ENCODE measurements at places on chromosomes 7 and 10. TPM values are rescaled to one million over a fixed set of nuclear protein-coding genes. Genes with fewer than 3 reads are reported as not detected.

Gene IQUB
- polyA plus RNA-seq = 0.37 TPM

DNA sequence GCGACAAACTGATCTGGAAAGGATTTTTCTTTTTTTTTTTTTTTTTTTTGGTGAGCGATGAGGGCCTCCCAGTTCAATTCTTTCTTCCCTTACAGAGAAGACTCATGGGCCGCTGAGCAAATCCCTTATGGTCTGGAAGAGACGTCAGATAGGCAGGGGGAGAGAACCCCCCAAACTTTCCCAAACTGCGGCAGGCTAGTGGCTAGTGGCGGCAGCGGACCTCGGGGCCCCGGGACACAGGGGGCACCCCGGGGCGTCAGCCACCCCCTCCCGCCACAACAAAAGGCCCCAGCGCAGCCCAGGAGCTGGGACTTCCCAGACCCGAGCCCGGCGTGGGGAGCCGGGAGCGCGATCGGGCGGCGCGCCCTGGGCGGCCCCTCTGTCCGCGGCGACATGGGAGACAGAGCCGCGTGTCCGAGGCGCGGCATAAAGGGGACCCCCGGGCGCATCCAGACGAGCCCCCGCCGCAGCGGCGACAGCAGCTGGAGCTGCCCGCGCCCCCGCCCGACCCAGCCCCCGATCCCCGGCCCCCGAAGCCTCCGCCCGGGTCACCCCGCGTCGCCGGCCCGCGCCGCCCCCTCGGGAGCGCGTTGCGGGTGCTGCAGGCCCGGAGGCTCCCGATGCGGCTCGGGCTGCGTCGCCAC lies 755 bp downstream of the FAM171A1 start:
- DNase-seq = no peak

- DNase-seq = no peak
These were observed 5.2 kb upstream of the SAR1A start for GRCh38 chr10:70175516-70175915.

DNA sequence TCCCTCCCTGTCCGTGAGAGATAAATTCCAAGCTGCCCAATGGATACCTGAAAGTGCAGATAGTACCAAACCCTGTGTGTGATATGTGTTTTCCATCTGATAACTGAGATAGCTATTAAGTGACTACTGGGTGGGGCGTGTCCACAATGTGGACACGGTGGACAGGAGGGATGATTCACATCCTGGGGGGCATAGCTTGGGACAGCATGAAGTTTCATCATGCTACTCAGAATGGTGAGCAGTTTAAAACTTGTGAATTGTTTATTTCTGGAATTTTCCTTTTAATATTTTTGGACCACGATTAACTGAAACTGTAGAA lies 158.6 kb downstream of the CREB5 start:
- no peak for DNase-seq

Gene FAM180A
- polyA plus RNA-seq = not detected

GRCh38 chr10:4181621-4182049 lies 396.6 kb upstream of the KLF6 start:
- DNase-seq = no peak

Gene THAP5
- polyA plus RNA-seq = 17.4 TPM

Gene CASD1
- 57.4 TPM for polyA plus RNA-seq

DNA sequence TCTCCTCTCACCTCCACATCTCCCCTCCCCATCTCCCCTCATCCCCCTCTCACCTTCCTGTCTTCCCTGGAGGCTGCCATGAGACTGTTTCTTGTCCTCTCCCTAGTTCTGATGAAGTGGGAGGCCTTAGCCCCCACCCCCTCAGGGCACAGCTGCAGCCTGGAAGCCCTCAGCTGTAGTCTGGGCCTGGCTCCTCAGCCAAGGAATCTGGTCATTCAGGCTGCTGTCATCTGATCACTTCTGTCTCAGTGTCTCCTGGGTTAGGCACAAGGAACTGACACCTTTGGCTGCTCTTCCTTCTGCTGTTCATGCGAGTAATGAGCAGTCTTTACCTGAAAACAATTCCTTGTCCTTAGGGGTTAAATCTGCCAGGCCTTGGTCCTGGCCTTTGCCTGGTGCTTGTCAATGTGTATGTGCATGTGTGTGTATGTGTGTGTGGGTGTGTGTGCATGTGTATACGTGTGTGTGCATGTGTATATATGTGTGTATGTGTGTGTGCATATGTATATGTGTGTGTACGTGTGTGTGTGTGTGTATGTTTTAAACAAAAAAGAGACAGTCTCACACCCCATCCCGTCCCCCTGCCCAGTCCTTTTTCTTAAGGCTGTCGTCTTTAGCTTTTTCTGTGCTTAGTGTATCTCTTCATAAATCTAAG lies 153.5 kb upstream of the TMEM72 start:
- DNase-seq = no peak

GRCh38 chr10:94315975-94316464 lies 46.7 kb downstream of the NOC3L start:
- peak; percentile 76 for DNase-seq

DNA sequence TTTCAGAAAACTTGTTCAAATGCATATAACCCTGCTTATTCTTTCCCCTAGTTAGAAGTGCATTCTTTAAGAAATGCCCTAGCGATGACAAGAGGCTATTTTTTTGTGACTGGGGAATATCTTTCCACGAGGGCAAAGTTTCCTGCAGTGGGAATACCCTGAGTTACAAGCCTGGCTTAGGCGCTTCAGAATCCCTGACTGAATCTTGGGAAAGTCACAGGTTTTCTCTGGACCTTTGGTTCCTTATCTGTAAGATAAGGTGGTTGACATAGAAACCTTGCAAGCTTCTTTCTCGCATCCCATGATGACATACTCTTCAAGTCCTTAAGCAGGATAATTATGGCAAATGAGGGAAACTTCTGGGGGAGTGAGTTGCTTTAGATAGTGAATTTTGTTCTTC lies 80.5 kb upstream of the FZD8 start:
- DNase-seq = no peak

Gene IRF5
- 3.1 TPM for polyA plus RNA-seq

- no peak for DNase-seq
These were observed 12.6 kb upstream of the NPVF start for GRCh38 chr7:25240896-25241295.
